Right renal cortex interstitium (tissue), 3 donors: ENCODE measurements at places on chromosomes 16 and 17.

DNA sequence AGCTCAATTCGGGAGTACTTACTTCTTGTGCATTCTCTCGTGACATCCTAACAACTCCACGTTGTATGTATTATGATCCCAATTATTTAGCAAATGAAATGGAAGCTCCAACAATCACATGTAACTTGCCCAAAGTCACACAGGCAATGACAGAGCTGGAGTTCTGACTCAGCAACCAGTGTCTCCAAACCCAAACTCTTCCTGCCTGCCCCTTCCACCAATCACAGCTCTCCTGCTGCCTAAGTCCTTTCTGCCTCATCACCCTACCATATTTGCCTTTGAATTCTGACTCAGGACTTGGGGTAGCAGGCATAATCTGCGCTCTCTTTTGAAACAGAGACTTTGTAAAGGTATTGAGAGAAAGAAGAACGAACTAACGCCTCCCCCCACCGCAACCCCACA is 245.2 kb upstream of the MAF start:
- no peak for DNase-seq

GRCh38 chr17:11598274-11599221 is at the start of gene DNAH9:
TSS of gene DNAH9 (plus strand) at chr17:11598470. CDS start at chr17:11598499, 29 bp downstream.
- DNase-seq = peak; percentile 89

- DNase-seq = no peak
These were observed 197.6 kb downstream of the DNAH9 start for GRCh38 chr17:11795906-11796305.

DNA sequence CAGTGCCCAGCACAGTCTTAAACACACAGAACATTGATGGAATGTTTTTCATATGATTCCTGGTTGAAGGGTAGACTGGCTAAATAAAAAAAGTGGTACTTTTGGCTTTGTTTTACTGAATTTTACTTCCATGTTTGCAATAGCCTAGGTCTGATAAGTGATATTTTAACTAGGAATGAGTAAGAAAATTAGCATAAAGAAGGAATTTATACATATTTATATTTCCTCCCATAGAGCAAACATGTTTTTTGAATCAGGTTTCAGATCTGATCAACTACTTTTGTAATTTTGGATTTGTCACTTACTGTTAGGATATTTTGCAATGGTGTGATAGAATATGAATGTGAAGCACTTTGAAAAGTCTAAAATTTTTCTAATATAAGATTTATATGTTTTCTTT is 7.2 kb downstream of the NF1 start:
- DNase-seq = no peak

DNA sequence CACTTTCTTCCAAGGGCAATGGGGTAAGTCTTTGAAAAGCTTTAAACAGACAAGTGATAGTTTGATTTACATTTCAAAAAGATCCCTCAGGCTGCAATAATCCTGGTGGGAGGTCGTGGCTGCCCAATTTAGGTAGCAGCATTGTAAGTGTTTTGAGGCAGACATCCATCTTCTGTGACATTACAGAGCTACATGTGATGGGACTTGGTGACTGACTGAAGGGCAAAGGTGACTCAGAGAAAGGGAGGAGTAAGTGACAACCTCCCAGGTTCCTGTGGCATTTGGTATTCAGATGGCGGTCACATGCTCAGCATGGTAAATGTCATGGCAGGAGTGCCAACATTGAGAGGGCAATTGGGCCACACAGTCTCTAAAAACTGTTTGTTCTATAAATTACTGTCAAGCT is 26.5 kb downstream of the STAT3 start:
- DNase-seq = no peak
